Hematopoietic multipotent progenitor cell treated with erythropoietin and hydrocortisone succinate and interleukin-3 and kit ligand, for 15 days (in vitro differentiated cells): ENCODE measurements at places on chromosomes 7 and 10.
A peak's percentile ranks its signal among the peaks of the same experiment; 100 is the strongest.

DNA sequence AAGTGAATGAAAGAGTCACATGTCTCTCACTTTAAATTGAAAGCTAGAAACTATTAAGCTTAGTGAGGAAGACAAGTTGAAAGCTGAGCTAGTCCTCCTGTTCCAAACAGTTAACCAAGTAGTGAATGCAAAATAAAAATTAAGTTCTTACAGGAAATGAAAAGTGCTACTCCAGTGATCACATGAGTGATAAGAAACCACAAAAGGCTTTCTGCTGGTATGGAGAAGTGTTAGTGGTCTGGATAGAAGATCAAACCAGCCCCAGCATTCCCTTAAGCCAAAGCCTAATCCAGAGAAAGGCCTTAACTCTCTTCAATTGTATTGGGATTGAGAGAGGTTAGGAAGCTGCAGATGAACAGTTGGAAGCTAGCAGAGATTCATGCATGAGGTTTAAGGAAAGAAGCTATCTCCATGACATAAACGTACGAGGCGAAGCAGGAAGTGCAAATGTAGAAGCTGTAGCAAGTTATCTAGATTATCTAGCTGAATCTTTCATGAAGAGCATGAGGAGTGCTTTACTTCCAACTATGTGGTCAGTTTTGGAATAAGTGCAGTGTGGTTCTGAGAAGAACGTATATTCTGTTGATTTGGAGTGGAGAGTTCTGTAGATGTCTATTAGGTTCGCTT, 261.6 kb downstream of the MDFIC start:
- DNase-seq, result no peak

DNA sequence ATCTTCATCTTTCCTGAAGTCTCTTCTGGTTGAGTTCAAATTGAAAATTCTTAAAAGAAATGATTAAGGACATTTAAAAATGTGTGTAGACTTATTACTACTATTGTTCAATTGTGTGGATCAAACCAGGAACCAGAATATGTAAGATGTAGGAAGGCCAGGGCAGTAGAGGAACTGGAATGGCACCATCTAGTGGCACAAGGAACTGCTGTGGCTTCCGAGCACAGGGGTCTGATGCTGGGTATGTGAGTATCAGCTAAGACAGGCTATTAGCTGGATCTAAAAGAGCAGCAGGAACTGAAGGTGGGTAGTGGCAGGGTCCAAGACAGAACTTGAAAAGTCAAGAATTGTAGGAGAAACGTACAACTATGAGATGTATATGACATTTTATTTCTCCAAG, 247.3 kb downstream of the SEMA3A start:
- DNase-seq, result no peak

DNA sequence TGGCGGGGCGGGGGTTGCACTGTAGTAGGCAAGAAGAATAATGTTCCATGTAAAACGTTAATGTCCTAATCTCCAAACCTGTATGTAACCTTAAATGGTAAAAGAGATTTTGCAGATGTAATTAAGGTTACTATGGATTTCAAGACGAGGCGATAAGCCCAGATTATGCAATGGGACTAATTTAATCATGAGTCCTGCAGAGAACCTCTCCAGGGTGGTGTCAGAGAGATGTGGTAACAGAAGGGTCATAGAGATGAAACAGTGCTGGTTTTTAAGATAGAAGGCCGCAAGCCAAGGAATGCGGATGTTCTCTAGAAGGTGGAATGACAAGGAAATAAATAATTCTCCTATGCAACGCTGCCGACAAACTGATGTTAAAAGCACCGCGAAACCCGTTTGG, 57.1 kb downstream of the UBE3C start:
- DNase-seq, result no peak

DNA sequence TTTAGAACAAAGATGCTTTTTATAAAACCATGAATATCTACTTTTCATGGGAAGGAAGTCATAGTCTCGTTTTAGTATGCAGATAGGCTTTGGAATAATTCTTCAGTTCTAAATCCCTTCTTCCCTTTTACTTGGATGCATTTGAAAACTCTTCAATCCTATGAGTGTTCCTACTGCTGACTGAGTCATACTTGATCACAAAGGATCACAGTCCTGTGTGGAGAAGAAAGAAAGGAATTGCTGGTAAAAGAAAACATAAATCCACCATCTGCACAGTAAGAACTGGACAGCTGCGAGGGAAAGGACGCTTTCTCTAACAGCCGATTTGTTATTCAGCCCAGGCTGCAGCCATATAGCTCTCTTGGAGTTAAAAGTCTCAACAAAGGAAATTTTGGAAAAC, 209.9 kb downstream of the SEMA3E start:
- no peak for DNase-seq

DNA sequence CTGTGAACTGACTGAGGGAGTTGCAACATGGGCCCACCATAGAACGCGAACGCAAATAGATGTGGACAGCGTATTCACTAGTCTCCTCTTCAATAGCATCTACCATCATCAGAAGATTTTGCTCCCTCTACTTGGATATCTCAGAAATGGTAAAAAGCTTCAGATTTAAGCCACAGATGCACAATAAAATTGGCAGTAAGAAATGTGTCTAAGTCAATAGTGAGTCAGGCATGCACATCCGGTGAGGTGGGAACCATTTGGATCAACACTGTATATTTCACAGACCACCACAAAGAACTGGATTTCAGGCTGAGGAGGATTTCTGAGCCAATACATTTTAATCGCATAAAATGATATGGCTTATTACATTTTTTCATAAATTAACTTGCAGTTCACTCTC, 111.5 kb upstream of the ADAM12 start:
- DNase-seq, result no peak

GRCh38 chr7:151186640-151187408, at the start of gene ASB10:
Gene ASB10, minus strand, starts transcription at chr7:151187250. Its CDS starts 120 bp downstream, at chr7:151187130.
- DNase-seq, result no peak

- peak; percentile 40 for DNase-seq
Observed at GRCh38 chr10:111598433-111599059, 521.7 kb downstream of the ADRA2A start.

GRCh38 chr10:44975431-44976331, 2.9 kb downstream of the DEPP1 start:
- DNase-seq, result no peak

DNA sequence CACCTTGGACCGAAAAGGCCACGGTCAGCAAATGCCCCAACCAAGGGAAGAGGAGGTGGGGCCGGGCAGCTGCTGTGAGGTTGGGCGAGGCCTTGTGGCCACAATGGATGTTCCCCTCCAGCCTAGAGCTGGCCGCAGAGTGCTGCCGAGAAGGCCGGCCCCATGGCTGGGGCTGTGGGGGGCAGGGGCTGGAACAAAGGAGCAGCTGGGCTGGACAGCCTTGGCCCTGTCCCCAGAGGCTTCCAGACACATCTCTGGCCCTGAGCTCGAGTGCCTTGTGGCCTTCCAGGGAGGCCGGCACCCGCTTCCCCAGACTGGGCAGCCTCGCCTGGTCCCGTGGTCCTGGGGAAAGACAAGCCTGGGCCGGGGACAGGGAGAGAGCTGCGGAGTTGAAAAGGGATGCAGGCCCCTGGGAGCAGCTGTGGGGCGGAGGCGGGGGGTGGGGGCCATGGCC, 88.0 kb downstream of the PDGFA start:
- no peak for DNase-seq

GRCh38 chr10:30472414-30473155, 38.6 kb downstream of the MAP3K8 start:
- DNase-seq, result no peak

DNA sequence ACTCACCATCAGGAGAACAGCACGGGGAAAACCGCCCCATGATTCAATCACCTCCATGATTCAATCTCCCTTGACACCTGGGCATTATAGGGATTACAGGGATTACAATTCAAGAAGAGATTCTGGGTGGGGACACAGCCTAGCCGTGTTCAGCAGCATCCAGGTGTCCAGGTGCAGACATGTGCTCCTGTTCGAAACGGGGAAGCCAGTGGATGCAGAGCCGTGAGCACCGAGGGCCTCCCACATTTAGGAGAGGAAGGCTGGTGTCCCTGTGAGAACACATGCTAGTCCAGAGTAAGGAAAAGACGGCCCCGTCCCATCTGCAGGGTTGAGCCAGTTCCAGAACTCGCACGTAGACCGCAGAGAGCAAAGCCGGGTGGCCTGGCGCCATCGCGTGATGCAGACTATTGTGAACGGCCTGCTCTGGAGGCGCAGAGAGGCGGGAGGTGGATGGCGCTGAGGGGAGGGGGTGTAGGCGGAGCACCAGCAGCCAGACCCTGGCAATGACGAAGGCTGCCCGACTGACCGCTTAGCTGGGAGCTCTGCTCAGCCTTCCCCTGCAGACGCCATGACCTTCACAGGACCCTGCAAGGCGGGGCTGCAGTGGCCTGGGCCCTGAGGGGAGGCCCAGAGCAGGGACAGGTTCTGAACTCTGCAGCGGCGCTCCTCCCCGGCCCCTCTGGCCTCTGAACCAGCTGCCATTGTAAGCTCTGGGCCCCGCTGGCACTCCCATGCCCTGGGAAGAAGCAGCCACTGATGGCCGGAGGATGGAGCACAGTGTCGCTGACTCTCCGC, 141.6 kb upstream of the TCERG1L start:
- DNase-seq, result no peak

GRCh38 chr10:92420546-92421275, 129.7 kb downstream of the MARCHF5 start:
- DNase-seq, result no peak
